ENCODE measurements at places on chromosomes 12 and 14.

GRCh38 chr12:103548622-103549601 is 38.2 kb upstream of the STAB2 start:
- no peak for DNase-seq

GRCh38 chr12:107607464-107608392 is 77.9 kb upstream of the PWP1 start:
- DNase-seq = peak; percentile 2

DNA sequence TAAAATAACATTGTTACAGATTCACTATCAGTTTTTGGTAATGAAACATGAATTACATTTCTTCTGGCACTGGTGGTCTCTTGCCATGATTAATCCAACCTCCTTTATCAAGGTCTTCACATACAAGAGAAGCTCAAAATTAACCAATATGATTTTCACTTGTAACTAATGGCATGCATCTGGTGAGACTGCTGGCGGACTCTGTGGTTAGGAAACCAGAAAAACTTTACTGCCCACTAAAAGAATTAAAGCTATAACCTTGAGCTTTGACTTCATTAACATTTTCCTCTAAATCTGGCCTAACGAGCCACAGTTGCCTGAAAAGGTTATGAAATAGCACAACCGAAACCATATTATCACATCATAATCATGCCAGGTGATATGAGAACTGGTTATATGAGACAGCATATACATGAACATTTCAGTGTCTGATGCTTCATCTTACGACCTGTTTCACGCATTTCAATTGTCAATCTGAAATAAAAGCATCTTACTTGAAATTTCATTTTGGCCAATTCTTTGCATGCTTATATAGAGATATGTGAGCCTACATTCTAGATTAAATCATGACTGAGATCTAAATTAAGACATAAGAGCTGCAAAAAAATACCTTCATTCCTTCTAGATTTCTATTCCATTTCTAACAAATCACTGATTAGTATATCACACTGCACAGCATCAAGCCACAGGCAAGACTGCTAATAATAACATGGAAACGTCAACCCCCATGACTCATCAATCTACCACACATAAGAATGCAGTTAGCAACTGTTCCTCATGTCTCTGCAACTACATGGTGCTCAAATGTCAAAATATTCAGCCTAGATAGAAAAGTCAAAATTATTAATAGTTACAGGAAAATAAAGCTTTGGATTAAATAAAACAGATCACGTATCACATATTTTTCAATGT is 89.3 kb downstream of the OSBPL8 start:
- DNase-seq = no peak

- no peak for DNase-seq
Observed at GRCh38 chr14:58663494-58664111, 25.8 kb downstream of the DACT1 start.

DNA sequence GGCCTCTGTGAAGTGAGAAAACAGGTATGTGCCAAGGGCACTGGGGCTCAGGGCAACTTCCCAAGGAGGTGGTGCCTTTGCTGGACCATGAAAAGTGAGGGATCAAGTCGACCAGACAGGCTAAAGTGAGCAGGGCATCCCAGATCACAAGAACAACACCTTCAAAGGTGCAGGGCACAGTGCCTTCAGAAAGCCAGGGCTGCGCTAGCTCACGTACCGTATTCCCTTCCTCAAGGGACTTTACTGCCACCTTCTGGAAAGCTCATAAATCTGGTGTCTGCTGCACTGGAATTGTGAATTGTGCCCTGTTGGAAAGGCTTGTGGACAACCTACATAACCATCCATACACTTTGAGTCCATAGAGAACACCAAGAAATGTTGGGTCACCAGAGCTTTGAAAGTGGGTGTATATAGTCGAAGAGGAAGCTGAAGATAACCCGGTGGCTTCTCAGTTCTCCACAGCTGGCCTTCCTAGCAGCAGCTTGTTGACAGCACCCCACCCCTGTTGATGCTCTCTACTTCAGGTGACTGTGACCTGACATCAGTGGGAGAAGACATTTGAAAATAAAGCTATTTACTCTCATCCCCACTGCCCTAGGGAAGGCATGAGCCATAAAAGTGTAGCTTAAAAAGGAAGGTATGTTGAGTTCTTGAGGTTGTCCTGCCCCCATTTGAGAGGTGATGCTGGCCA is 24.5 kb downstream of the FIGNL2 start:
- DNase-seq = peak; percentile 64

DNA sequence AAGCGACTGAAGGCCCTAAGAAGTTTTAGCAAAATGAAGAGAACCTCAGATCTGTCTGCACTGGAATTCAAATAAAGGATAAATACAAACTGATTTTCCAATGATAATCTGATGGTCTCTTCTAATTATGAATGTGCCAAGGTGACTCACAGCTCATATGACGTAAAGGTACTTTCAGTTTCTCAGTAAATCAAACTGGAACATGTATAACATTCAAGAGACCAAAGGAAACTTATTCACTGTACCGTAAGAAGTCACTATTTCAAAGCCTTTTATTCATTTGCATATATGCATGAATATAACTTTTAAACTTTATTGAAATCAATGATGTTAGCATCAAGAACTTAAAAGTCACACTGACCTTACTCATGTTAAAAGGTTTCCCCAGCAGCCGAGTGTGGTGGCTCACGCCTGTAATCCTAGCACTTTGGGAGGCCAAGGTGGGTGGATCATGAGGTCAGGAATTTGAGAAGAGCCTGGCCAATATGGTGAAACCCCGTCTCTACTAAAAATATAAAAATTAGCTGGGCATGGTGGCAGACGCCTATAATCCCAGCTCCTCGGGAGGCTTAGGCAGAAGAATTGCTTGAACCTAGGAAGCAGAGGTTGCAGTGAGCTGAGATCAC is 52.2 kb downstream of the ATXN2 start:
- DNase-seq = no peak

DNA sequence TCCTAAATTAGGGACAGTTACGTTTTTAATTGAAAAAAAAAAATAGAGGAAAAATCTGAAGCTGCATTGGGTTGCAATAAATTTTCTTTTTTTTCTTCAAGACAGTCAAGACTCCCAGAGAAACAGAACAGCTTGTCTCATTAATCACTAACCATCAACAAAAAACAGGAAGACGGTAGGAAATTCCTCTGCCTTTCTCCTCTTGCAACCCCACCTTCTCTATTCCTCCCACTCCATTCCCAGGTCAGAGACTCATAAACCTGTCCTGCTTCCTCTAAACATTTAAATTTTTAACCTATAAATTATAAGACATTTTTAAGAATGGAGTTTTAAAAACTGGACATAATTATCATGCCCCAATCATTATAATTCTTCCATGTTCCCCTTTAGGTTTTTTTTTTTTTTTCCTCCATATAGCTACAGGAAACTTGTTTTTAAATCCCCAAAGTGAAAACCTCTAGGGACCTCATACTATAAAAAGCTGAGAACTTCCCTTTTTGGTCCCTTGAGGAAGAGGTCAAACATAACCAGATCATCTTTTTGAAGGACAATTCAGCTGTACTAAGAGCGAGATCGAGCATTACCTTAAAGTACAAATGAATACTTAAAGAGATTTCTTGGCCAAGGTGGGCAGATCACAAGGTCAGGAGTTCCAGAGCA is 36.0 kb downstream of the CPM start:
- DNase-seq = no peak

DNA sequence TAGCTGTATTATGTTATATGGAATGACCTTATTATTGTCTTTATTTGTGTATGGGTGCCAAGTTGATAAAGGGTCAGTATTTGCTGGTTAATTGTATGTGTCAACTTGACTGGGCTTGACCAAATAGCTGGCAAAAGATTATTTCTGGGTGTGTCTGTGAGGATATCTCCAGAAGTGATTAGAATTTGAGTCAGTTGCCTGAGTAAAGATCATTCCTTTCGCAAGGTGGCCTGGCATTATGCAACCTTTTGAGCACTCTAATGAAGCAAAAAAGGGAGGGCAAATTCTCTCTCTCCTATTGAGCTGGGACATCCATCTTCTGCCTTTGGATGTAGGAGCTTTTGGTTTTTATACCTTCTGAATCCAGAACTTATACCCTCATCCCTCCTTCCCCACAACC is 82.2 kb downstream of the ATXN7L3B start:
- no peak for DNase-seq

DNA sequence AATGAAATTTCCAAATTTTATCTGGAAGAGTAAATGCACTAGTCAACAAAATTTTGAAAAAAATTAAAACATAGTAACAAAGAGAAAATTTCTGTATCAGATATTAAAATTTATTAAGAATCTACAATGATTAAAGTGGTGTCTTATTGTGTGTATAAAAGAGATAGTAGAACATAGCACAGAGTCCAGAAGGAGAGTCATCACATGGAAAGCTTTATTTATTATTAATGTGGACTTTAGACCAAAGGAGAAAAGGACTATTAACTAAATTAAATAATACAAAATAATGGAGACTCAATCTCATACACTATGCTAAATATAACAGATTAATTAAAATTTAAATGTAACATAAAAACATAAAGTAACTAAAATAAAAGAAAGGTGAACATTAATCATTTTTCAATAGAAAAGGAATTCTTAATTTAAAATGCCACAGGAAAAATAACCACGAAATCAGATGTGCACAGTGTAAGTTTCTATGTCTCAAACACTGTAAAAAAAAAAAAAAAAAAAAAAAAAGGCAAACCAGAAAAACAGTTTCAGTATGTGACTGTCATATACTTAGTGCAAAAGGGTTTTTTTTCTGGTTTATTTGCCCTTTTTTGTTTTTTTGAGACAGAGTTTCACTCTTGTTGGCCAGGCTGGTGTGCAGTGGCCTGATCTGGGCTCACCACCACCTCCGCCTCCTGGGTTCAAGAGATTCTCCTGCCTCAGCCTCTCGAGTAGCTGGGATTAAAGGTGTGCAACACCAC is 95.4 kb downstream of the MYF5 start:
- no peak for DNase-seq

DNA sequence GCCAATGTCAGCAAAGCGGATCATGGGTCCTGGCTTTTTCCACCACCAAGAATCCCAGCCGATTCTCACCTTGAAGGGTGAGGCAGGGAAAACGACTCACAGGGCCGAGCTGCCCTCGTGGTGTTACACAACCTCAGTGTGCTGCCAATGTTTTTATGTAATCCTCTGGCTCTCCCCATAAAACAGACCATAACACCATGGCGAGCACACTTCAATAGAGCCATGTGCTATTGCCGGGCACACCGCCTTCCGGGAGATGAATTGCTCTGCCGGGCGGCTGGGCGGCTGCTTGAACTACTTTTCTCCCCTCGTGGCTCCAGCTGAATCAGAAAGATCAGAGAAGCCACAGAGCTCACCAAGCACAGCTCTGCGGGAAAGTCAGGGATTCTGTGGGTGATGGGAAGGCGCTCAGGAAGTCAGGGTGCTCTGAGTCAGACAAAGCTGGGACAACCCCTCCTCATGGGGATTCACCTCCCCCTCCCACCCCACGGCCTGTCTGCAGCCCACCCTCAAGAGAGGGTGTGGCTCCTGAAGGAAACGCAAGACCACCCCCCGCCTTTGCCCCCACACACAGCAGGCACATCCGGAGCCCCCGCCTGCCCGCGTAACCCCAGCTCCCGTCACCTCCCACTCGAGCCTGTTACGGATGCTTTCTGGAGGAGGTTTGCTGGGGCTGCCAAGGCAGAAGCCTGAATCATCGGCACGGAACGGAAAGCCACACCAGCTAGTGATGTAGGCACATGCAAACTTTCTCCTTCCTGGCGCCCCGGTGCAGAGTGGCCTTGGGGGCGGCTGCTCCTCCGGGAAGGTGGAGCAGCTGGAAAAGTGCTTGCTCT is 1.8 kb downstream of the GALNT9 start:
- DNase-seq = no peak

GRCh38 chr14:39430762-39431415 is 1.3 kb downstream of the FBXO33 start:
- no peak for DNase-seq

GRCh38 chr12:58095002-58095401 is 153.6 kb downstream of the ATP23 start:
- DNase-seq = no peak

GRCh38 chr12:52041695-52042123 is 9.5 kb upstream of the NR4A1 start:
- no peak for DNase-seq

- DNase-seq = no peak
Observed at GRCh38 chr14:93954900-93955849, 21.2 kb downstream of the ASB2 start.

GRCh38 chr12:53952871-53953734 is 1.6 kb upstream of the HOXC12 start:
- DNase-seq = no peak

DNA sequence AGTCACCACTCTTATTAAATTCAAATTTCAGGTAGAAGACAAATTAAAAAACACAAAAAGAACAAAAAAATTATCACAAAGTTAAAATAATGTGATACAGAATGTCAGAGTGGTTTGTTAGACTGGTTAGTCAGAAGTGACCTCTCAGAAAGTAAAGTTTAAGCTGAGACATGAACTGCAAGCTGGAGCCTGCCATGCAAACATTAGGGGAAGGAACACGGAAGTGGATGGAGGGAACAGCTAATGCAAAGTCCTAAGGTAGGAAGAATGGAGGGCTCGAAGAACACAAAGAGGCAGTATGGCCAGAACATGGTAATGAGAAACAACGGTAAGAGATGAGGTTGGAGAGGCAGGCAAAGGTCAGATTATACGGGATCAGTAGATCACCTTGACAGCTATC is 41.7 kb downstream of the WDHD1 start:
- no peak for DNase-seq

DNA sequence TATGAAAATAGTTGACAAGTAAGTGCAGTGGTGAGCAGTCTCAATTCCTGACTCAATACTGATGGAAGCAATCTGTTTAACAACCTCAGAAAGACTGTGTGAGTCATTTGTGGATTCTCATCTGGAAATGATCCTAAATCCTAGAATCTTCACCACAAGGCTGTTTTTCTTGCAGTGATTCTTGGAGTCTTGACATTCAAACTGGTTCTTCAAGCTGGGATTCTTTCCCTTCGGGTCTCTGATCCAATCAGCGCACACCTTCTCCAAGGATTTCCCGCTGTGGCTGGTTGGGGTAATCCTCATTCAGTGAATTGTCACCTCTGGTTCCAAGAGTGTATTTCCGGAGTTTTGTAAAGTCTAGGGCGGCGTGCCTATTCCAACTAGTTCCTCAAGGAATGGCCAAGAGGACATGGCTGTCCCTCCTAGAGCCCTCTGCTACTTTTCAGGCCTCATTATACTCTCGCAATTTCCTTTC is 37.7 kb upstream of the FOXJ2 start:
- no peak for DNase-seq

GRCh38 chr12:55965941-55966407 is at the start of gene PMEL:
Gene PMEL (minus strand): TSS chr12:55966042. CDS start chr12:55966011, 31 bp downstream.
- no peak for DNase-seq

- peak; percentile 51 for DNase-seq
Observed at GRCh38 chr12:109020796-109021380, at the start of gene SVOP. Gene SVOP (minus strand): TSS chr12:109021068. CDS start chr12:109020868, 200 bp downstream.

- no peak for DNase-seq
Observed at GRCh38 chr12:38771871-38772270, 133.5 kb downstream of the CPNE8 start.

GRCh38 chr14:88380405-88380804 is 5.1 kb upstream of the SPATA7 start:
- DNase-seq = no peak

DNA sequence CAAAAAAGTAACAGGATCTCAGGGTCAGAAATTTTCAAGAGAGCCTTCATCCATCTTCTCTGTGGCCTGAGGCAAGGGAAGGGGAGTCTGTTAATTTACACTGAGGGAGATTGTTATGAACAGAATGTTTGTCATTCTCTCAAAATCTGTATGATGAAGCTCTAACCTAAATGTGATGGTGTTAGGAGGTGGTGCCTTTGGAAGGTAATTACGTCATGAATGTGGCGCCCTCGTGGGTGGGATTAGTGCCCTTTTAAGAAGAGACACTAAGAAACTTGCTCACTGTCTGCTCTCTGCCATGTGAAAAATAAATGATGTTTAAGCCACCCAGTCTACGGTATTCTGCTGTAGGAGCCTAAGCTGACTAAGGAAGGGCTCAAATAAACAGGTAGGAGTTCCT is 521.6 kb downstream of the SNAPC1 start:
- DNase-seq = no peak

All from NCI-H446 treated with DMSO at 0.1 percent for 48 hours (cell line).